ENCODE measurements at places on chromosomes 12 and 14.

DNA sequence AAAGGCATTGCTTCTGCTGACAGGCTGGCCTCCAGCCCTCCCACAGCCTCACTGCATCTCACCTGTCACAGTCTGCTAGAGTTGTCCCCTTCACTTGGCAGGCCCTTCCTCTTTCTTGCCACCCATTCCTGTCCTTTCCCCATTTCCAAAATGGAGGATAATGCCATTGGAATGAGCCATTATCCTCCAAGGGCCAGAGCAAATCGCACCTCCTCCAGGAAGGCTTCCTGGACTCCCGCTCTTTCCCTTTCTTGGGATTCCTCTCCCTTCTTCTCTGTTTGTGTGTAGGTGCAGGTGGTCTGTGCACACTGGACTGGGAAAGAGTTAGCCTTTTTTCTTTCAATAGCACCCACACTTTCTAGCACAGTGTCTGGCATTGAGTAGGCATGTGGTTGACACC is 3.8 kb downstream of the KRT82 start:
- DNase-seq, result no peak

DNA sequence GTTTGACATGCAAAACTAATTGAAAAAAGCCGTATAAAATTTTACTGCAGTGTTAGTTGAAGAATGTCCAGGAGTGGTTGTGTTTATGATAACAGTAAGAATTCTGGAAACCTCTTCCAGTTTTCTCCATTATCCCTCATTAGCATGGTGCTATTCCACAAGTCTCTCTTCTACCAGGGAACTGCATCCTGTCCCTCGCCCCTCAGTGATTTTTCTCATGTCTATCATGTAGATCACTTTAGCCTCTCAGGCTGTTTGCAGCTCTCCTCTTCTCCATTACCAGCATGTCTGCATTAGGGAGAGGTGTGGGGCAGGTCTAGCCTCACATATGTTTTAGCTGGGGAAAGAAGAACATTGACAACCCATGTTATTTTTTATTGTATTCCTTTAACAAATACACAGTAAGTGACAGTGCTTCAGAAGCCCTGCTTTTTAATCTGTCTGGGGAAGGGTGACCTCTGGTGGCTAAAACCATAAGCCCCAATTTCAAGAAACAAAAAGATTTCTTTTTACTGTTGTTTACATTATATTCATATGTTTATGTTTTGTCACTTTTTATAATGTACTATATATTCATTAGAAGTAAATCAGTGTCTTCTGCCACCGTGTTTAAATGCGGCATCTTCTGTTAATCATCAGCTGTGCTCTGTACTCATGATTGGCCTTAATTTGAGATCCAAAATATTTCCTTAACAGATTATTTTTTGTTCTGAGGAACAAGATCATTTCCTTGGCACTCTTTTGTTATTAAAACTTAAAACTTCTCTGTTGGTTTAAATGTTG is 70.7 kb downstream of the RASSF8 start:
- peak; percentile 41 for DNase-seq

DNA sequence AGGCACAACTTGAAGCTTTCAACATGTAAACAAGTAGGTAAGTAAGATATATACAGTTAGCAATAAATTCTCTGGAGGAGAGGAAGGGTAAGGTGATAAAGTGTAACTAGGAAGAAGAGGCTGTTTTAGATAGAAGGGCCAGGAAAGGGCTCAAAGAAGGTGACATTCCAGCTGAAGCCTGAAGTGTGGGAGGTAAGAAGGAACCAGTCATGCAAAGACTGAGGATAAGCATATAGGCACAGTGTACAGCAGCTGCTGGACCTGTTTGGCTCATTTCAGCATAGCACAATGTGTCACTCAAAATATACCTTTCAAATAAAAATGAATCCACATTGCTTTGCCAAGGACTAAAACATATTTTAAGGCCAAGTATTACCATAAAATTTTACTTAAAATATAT is 28.6 kb upstream of the ARL1 start:
- DNase-seq, result no peak

DNA sequence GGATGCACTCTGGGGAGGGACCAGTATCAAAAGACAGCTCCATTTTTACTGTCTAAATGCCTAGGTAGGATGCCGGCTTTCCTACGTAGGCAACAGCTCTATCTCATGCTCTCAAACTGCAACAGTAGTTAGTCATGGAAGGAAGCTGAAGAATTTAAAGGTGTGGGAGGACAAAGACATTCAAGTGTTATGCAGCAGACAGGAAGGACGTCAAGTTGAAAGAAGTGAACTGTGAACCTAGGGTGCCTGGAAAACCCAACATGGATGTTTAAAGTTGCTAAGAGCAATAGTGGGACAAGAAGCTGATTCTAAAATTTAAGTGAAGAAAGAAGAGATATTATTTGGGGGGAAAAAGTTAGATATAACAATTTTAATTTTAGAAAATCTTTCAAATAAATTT is 5.9 kb downstream of the SEC23A start:
- no peak for DNase-seq

GRCh38 chr14:61965030-61965745 is 203.0 kb downstream of the SNAPC1 start:
- peak; percentile 92 for DNase-seq

- no peak for DNase-seq
These were observed 130.4 kb downstream of the GRIP1 start for GRCh38 chr12:66548338-66549049.

DNA sequence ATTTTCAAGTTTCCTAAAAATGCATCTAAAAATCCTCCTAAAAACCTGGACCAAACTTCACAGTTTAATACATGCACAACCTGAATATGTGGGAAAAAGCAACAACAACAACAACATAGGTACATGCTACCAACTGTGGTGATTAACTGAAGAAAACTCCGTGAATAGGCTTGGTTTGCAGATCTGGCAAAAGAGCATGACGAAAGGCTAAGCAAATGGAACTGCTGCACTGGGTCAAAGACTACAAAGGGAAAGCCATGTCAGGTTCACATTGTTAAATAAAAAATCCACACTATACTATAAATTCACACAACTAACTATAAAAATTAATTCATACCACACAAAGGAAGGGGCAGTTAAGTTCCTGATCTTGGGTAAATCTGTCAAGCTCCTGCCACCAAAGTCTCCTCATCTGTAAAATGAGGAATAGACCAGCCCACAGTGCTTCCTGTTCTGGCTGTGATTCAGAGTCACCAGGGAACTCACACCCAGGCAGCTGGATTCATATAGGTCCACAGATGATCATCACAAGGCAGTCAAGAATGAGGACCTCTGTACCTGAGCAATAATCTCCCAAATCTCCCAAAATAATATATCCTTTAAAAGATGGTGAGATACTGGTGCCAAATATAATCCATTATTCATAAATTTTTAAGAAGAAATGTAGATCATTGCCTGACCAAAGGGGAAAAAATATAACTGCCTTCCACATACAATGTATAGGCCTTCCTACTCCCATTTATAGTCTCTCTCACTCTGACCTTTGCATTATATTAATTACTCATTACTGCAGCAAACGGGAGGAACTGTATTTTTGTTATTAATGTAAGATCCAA is 7.0 kb downstream of the CORO1C start:
- DNase-seq, result no peak

- no peak for DNase-seq
These were observed 38.3 kb downstream of the GNS start for GRCh38 chr12:64720884-64721283.

Data from HS-5 (cell line).